T-helper 2 cell (primary cell): ENCODE measurements at places on chromosomes 5 and 9.

GRCh38 chr5:150658699-150659265 is 2.3 kb upstream of the MYOZ3 start:
- no peak for DNase-seq

DNA sequence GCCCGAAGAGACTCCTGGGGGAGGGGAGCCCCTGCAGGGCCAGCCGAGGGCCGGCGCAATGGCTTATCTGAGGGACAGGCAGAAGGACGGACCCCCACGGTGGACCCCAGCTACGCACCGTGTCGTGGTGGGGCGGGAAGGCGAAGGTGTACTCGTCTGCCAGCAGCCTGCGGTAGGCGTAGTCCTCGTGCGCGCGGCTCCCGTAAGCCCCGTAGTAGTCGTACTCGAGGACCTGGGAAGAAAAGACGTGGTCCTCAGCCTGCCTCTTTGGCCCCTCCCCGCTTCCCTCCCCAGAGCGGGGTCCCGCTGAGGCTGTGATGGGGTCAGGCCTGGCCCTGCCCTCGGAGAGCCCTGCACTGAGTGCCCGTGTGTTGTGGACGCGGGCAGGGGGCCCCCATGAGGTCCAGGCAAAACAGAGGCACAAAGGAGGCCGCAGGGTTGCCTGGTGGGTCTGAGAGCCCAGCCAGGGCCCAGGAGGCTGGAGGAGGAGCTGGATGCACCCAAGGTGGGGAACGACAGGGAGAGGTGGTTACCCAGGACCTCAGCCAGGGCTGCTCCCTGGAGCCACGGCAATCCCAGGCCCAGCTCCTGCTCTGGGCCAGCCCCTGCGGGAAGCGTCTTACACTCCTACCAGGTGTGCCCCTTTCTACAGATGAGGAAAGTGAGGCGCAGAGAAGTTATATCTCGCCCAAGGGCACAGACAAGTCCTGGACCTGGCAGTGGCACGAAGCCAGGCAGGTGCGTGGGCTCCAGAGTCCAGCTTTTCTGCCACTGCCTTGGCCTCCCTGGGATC is 35.2 kb downstream of the SARDH start:
- no peak for DNase-seq

DNA sequence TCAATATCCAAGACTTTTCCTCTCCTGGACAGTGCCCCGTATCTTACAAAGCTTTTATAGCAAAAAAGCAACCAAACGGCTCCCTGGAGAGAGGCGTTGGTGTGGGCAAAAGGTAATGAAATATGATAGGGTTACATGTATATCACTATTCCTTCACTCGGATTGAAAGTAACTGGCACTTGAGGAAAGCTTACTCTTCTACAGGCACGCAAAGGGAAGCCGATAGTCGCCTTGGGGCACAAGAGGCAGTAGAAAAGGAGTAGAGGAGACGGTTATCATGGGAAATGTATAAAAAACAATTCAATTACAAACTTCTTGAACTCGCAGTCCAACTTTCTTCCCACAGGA is 1.1 kb downstream of the DIAPH1 start:
- no peak for DNase-seq

DNA sequence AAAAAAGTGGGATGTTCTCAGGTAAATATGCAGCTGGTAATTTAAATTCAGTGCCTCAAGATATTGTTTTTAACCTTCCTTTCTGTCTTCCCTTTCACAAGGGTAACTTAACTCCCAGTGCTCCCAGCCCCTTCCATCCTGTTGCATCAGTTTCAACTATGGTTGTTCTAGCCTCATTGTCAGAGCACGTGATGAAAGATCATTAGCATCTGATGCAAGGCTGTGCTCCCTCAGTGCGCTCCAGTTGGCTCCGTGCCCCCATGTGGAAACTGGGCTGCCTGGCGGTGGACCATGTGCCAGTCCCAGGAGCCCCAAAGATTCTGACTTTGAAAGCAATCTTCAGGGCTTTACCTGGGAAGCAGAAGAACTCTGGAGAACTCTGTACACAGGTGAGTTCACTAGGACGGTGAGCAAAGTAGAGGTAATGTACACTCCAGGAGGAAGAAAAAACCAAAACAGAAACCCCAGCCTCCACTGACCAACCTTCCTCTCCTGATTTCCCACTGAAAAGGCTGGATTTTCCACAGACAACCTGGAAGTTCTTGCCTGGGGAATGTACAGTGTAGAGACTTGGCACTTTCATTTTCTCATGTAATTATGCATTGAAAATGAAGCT is 96.9 kb downstream of the SLC1A3 start:
- no peak for DNase-seq

DNA sequence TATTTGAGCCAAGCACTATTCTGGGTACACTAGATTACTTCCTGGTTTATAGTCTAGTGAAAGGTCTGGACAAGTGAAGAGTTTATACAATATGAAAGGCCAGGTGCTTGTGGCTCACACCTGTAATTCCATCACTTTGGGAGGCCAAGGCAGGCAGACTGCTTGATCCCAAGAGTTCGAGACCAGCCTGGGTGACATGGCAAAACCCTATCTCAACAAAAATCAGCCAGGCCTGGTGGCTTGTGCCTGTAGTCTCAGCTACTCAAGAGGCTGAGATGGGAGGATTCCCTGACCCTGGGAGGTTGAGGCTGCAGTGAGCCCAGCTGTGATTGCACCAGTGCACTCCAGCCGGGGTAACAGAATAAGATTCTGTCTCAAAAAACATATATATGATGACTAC is 9.5 kb upstream of the TXNDC15 start:
- no peak for DNase-seq

DNA sequence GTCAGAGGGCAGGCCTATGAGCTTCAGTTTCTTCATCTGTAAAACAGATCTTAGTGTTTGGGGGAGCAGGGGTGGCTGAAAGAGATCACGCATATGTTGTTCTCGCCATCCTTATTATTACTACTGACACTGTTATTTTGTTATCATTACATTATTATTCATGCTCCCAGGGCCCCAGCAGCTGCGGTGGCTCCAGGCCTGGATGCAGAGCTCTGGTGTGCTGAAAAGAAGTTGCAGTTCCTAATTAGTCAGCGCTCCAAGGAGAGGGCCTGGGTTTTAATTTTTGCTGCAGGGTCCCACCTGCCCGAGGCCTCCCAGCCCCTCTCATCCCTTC is 19.5 kb downstream of the CXXC5 start:
- DNase-seq, result no peak

GRCh38 chr5:580436-580835 is 31.7 kb upstream of the CEP72 start:
- DNase-seq, result no peak

DNA sequence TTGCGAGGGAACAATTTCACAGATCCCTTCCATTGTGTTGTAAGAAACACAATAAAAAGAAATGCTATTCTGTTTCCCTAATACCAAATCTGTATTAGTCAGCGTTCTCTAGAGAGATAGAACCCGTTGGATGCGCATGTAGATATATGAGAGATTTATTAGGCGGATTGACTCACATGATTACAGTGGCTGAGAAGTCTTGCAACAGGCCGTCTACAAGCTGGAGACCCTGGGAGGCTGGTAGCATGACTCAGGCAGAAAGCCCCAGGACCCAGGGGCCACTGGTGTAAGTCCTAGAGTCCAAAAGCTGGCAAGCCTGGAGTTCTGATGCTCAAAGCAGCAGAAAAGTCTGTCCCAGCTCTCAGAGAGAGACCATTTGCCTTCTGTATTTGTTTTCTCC is 18.4 kb upstream of the IL17B start:
- DNase-seq, result no peak

GRCh38 chr5:146805081-146805480 is 73.5 kb downstream of the PPP2R2B start:
- no peak for DNase-seq

GRCh38 chr5:96807075-96807654 is 580 bp downstream of the ERAP1 start:
- no peak for DNase-seq

DNA sequence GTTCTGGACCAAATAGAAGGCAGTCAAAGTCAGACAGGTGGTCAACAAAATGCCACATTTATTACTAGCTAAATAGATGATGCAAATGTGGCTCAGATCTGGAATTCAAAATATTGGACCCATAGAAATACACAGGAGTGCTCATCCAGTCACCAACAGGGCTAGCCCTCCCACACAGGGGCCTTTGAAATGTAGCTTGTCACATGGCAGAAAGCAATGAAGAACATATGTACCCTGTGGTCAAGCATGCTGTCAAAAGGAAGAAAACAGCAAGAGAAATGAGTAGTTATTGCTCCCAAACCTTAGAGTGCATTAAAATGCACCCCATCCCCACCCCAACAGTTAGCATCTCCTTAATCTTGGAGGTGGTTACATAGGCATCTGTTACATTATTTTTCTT is 20.9 kb upstream of the CCDC112 start:
- DNase-seq, result no peak

- DNase-seq, result no peak
Measured at GRCh38 chr5:137933491-137933911, 44.2 kb downstream of the PKD2L2 start.

- no peak for DNase-seq
Measured at GRCh38 chr5:166165596-166165995, 2125.8 kb upstream of the WWC1 start.

DNA sequence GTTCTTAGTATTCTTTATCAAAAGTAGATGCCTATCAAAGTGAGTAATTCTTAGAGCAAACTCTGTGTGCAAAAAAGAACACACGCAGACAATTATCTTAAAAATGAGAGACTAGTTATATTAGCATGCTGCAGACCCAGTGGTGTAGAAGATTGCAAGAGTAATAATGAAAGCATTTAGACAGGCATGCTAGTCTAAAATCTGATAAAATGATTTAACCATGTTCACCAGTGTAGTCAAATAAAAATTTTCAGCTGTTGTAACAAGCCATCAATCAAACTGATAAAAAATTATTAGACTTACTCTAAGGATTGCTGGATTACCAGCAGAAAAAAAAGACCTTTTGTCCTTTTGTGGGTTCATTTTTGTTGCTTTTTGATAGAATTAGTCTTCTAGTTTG is 241.9 kb upstream of the TLE4 start:
- no peak for DNase-seq

DNA sequence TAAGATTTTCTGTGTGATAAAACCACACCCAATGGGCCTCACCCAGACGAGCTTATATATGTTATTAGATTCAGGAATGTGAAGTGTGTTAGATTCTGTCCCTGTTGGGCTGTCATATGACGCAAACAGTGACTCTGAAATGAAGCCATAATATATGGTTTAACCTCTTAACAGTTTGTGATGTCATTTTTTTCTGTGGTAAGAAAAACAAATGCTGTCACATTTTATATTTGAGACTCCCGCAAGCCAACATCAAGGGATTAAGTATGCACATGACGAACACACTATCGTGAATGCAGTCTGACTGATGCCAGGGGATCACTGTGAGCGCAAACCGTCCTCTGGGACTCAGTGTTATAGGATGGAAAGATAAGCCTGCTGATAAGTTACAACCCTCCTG is 321.7 kb downstream of the SH3GL2 start:
- no peak for DNase-seq

DNA sequence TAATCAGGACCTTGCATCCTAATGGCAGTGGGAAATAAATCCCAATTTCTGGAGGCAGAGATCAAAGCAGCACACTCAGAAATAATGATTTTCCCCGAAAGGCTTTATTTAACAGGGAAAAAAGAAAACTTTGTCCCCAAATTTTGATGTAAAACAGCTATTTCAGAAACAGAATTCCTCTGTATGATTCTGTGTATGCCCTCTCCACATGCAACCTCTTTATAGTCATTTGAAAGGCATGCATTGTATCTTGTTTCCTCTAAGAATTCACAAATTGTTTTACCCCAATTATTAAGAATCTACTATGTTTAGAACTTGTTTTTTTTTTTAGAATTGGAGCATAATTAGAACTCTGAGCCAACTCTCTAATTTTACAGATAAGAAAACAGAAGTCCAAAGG is 2.7 kb upstream of the PTAR1 start:
- DNase-seq, result no peak

GRCh38 chr9:70486127-70486526 is 71.7 kb upstream of the KLF9 start:
- no peak for DNase-seq

GRCh38 chr5:14728459-14728938 is 64.0 kb downstream of the OTULIN start:
- DNase-seq, result no peak

GRCh38 chr5:158309088-158309807 is 450.3 kb upstream of the CLINT1 start:
- DNase-seq, result no peak
